GM18507 (cell line): ENCODE measurements at places on chromosomes 7 and 10.
A peak's percentile ranks its signal among the peaks of the same experiment; 100 is the strongest.

DNA sequence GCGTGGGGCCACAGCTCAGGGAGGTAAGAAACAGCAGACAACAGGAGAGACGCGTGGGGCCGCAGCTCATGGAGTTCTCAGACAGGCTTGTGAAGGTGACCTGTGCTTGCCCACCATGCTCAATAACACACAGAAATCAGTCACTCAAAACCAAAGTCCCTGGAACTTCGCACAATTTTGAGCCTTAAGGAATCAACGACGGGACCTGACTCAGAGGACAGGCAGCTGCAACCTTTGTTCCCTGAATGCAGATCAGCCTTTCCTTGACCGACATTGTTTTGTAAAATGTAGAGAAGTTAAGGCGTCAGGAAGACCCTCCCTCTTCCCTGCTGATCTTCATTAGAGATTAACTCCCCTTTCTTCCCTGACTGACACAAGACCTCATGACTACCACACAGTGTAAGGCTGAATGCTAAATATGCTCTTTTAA is 8.5 kb upstream of the KNDC1 start:
- DNase-seq, result no peak

- DNase-seq, result no peak
These were observed 419.9 kb downstream of the ARL4A start for GRCh38 chr7:13107291-13107690.

- no peak for DNase-seq
These were observed 106.2 kb upstream of the KCTD7 start for GRCh38 chr7:66522518-66522917.

GRCh38 chr7:43260980-43261878 is 148.8 kb downstream of the HECW1 start:
- DNase-seq, result peak; percentile 32

- no peak for DNase-seq
These were observed 170.8 kb upstream of the ANK3 start for GRCh38 chr10:60560451-60560850.

DNA sequence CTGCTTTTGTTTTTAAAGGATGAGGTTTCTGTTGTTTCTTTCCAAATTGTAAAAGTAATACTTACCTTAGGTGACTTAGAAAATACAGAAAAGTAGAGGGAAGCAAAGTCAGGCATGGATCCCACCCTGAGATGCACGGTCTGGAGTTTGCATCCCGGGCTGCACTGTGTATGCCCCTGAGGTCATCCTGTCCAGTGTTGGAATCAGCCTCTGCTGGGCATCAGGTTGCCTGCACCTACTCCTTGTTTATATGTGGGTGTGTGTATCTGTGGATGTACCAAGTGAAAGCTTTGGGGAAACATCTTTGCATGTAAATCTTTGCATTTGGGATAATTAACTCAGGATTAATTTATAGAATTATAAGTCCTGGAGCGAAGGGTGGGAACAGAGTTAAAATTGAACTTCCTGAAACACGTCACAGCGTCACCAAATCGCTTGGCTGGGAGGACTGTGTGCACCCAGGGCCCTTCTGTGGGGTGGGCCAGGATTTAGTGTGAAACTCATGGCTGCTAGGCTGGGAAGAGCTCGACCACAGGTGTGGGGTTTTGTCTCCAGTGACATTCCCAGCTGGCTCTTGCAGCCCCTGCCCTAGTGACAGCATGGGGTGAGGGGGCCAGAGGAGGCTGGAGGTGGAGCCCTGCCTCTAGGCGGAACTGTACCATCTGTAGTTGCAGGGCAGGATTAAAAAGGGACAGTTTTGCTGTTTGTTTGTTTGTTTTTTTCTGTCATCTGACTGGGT is 27.9 kb downstream of the GTF2IRD1 start:
- DNase-seq, result no peak

GRCh38 chr7:17600340-17600752 is 301.9 kb downstream of the AHR start:
- DNase-seq, result no peak

GRCh38 chr10:132835848-132836233 is 49.9 kb upstream of the NKX6-2 start:
- DNase-seq, result no peak

DNA sequence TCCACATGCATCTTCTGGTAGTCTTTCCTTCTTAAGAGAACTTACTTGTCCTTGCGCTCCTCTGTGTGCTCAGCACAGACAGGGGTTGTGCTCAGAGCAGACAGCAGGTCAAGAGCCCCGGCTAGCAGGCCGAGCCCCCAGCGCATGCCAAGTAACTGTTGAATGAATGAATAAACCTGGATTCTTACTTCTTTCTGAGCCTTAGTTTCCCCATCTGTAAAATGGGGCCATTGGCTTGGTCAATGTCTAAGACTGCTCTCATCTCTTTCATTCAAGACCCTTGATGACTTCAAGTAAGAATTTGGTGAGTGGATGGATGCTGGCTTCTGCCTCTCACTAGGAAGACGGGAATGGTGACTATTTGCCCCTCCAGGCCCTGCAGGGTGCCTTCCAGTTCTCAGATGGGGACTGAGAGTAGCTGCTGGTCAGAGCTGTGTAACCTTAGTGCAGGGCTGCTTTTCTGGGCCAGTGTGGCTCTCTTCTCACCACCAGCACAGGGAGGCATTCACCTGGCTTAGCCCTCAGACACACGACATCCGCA is 78.1 kb downstream of the CDH23 start:
- no peak for DNase-seq

- no peak for DNase-seq
These were observed 47.3 kb upstream of the TRIL start for GRCh38 chr7:29005406-29005805.

DNA sequence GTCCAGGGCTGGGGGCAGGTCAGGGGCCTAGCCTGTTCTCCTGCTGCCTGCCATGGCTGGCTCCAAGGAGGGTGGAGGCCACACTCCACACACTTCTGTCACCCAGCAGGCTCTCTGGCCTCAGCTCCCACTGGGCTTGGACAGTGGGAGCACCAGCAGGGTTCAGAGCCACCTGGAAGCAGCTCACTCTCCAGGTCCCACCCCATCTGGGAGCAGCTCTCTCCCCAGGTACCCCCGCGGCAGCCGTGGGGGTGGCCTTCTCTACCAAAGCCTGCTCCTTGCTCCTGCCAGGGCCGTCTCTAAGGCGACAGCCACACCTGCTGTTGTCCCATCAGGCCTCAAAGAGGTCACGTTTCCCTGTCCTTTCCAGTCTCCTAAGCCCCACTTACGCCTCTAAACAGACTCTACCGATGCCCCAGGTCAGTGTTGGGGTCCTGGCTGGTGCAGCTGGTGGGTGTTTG is 142.5 kb upstream of the RET start:
- no peak for DNase-seq
